ENCODE measurements at places on chromosomes 3 and 15.

- no peak for DNase-seq
Measured at GRCh38 chr3:41131224-41131623, 68.1 kb upstream of the CTNNB1 start.

DNA sequence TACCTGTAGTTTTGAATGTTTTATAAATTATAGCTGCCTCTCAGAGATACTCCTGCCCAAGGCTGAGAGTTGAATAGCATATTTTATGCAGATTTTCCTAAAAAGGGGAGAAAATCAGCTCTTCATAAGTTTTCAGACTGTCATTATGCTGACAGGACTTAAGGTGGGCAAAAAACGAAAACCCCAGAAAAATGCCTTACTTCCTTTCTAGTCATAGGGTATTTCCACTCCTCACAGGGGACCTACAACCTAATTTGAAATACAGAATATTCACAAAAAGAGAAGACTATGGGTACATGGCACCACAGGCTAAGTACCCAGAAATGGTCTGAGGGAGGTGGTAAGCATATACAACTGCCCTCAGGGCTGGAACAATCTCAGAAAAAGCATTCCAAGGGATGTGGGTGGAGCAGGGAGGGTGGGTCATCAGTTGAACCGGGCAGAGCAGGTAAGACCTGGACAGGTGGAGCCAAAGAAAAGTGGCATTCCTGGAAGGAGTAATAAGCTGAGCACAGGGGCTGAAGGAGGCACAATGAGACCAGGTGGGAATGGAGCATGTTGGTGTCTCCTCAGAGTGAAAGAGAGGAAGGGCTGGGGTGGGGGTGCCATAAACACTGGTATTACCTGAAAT, 10.6 kb upstream of the OXSR1 start:
- no peak for DNase-seq

DNA sequence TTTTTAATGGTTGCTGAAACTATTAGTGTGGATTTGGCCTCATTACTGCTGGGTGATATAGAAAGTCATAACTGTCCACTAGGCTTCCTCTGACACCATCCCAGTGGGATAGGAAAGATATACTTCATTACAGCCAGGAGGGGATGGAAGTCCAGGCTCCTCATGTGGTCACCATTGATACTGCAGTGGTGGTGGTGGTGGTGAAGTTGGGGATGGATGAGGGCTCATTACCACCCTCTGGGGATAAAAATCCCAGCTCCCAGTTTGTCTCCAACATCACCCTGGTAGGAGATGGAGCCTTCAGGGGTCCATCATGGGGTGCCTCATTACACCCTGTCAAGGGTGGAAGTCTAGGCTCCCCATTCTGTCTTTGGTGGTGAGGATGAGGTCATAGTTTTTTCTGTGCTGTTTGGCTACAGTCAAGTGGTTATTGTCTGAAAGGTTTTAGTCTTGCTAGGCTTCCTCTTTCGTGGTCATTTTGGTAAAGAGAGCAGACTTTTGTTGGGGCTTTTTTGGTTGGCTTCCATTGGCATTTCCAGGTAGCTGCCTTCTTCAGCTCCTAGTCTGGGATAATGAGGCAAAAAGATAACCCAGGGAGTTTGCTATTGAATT, 30.1 kb upstream of the FILIP1L start:
- DNase-seq: no peak

DNA sequence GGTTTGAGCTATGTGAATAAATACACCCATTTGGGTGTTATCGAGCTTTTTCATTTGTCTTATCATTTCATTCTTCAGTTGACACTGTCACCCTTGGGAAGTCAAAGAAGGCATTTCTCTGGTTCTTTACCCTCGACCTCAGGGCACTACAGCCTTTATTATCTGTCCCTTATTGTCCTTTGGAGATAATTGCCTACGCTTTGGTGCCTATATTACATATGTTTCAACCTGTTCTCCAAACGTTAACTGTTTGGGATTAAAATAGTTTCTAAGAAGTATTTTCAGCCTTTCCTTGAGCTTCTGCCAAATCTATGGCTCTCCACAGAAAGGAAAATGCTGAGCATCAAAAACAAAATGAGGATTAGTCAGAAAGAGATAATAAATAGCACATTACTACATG, 395.4 kb upstream of the ADAMTS9 start:
- DNase-seq: no peak

GRCh38 chr15:52143873-52144272, 31.3 kb upstream of the BCL2L10 start:
- DNase-seq: no peak

DNA sequence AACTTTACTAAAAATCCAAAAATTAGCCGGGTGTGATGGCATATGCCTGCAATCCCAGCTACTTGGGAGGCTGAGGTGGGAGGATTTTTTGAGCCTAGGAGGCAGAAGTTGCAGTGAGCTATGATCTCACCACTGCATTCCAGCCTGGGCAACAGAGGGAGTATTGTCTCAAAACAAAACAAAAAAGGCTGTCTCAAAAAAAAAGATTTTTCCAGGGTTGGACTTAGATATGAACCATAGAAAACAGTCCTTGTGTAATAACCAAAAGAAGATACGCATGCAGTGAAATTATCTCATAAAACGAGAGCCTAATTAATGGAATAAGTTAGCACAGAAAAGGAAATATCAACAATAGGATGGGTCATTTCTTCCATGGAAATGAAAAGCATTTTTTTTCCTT, 320.4 kb upstream of the RASGRP1 start:
- no peak for DNase-seq

DNA sequence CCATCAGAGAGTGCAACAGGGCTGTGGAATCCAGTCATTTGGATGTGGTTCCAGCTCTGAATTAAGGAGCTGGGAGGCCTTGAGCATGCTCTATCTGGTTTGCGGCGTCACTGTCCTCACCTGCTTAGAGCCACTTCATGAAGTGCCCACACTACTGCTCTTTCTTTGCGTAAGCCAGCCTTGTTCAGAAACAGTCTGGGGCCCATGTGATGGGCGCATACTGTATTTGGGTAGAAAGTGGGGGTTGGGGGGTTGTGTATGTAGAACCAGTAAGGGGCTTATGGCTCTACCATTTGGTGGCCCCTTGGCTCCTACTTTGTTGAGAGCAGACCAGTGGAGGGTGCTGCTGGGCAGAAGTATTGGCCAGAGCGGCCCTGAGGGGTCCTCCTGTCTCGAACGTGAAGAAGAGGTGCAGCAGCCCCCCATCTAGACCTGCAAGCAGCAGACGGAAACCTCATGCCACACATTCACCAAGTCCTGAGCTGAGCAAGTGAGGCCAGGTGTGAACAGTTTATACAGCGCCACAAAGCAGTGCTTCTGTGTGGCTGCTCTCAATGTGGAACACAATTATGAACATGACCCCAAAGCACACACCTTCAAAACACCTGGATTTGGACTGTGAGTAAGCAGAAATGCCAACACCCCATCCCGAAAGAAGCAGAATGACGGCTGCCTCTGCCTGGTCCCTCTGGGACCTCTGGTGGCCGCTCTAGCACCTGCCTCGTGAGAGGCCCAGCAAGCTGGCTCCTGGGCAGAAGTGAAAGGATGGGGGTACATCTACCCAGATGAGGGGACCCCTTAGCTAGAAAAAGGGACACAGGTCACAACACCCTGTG, 26.6 kb downstream of the SRPRB start:
- no peak for DNase-seq

DNA sequence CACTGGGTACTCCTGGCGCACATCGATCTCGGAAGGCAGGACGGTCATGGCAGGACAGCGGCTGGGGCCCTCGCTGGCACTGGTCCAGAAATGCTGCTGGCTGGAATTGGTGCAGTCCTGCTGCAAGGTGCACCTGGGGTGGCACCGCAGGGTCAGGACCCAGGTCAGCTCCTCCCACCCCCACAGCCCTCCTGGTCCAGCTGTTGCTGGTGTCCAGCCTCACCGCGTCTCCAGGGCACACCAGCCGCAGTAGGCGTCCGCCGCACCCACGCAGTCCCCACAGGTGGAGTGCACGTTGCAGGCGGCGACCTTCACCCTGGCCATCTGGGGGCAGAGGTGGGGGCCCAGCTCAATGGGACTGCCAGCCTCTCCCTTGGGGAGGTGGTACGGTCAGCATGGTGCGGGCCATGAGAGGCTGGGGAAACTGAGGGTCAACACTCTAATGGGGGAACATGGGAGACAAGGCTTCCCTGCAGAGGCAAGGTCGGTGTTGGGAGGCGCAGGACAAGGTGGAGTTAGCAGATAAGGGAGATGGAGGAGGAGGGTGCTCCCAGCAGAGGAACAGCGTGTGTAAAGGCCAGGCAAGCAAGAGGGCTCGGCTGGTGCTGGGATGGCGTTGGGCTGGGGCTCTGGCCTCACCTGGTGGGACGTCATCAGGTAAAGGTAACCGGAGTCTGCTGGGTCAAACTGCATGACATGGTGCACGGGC, 20.4 kb downstream of the PLXND1 start:
- no peak for DNase-seq

DNA sequence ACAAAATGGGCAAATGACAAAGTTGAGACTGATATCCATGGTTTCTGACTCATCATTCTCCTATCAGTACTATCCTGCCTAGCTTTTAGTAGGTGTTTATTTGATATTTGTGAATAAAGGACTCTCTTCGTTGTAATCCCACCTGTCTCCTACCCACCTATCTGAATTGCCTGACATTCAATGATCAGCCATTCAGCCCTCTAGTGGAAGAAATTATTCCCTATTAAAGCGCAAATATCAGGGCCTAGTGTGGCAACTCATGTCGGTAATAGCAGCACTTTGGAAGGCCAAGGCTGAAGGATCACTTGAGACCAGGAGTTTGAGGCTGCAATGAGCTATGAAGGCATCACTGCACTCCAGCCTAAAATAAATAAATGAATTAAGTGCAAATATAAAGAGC, 195.7 kb upstream of the SETMAR start:
- DNase-seq: no peak

- DNase-seq: peak; percentile 62
Measured at GRCh38 chr3:184716622-184717398, 4.9 kb upstream of the MAGEF1 start.

DNA sequence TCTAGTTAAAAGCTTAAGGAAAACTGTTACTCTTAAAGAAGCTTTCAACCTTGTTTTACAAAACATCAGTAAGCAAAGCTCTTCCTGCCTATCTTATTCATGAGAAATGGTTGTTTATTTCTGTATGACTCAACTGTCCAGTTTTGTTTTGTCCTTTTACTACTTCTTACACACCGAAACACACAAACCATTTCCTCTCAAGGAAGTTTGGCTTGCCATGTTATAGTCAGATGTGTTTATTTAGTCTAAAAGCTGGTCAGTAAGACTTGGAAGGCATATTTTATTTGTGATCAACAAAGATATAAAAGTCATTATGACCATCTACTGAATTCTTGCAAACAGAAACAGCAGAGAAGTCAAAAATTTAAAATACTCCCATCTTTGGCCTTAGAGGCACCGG, 53.2 kb upstream of the RBSN start:
- no peak for DNase-seq

GRCh38 chr15:70284438-70285214, 186.9 kb upstream of the TLE3 start:
- peak; percentile 53 for DNase-seq

- DNase-seq: no peak
Measured at GRCh38 chr15:100602823-100603393, 519 bp downstream of the ASB7 start.

- no peak for DNase-seq
Measured at GRCh38 chr3:187046033-187046432, 93.3 kb downstream of the RPL39L start.

- no peak for DNase-seq
Measured at GRCh38 chr15:59251001-59251845, 44.6 kb downstream of the LDHAL6B start.

DNA sequence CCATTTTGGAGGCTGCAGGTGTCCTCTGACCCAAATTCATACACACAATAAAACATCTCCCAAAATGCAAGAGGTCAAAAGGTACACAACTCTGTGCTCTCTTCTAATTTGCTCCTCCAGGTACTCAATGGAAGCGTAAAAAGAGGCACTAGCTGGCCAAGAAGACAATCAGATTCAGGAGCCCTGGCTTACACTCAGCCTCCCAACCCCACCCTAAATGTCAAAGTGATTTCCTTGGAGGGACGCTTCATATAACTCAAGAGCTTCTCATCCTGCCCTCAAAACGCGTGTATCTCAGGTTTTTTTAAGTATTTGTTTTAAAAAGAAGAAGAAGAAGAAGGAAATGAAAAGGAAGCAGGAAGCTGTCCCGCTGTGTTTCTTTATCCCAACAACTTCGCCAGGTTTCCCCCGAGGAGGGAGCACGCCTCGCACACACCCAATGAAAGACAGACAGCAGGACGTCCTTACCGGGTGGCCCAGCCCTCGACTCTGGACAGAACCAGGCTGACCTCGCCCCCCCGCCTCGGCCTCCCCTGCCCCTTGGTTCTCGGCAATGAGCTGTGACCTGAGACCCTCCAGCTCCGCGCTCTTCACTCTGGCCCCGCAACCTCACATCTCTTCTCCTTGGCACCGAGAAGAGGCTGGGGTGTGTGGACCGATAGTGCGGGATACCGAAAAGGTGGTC, 620.7 kb upstream of the ZNF385D start:
- DNase-seq: no peak

- no peak for DNase-seq
Measured at GRCh38 chr3:190721330-190721729, 141.2 kb downstream of the GMNC start.

DNA sequence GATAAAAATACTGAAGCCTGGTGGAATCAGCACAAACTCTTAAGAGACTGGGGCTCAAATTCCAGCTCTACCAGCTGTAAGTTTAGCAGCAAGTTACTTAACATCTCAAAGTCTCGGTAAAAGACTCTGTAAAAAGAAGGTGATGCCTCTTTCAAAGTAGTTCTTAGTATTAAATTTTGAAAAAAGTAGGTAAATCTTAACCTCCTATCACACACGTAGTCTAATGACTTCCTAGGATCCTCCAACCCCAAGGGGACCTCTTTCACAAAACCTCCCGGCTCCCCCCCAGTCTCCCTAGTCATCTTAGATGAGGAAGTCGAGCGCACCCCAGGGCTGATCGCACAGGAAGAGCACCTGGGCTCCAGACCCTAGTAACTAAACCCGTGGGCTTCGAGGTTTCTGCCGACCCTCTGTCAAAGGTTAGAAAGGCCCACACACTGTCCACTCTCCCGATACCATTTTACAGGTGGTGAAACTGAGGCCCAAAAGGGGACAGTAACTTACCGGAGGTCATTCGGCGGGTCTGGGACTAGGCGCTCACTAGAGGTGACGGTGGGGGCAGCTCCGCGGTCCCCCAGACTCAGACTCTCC, 427 bp downstream of the MBD4 start:
- no peak for DNase-seq

DNA sequence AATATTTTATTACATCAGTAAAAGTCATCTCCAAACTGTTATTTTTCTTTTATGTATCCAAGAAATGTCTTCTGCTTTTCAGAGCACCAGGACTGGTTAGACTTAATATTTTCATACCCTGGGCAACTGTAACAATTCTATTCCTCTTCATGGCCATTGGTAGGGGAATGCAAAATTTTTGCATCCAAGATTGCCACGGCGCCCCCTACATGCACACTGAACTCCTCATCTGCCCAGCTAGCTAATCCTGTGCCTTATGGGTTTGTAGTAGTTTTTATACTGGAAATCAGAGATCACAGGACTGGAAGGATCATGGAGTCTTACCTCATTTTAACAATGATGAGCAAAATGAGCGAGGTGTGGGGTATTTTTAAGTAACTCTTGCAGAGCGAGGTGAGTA, 74.2 kb downstream of the CRTC3 start:
- DNase-seq: no peak

- no peak for DNase-seq
Measured at GRCh38 chr15:42854576-42854975, 66.0 kb downstream of the TTBK2 start.

All from SK-N-DZ (cell line).